ENCODE measurements at places on chromosomes 5 and 9. TPM values are rescaled to one million over a fixed set of nuclear protein-coding genes. Genes with fewer than 3 reads are reported as not detected.

Gene SLC27A6
- total RNA-seq = not detected

Gene SLCO6A1
- total RNA-seq = not detected

Gene ALDH1B1
- total RNA-seq = 34.2 TPM

Gene GABRA6
- not detected for total RNA-seq

Gene DRD1
- total RNA-seq = 1.0 TPM

Gene IFNK
- total RNA-seq = not detected

Gene STPG3
- total RNA-seq = 0.26 TPM

Gene GNPDA1
- total RNA-seq = 99.9 TPM

Gene TSSK1B
- not detected for total RNA-seq

Gene C9orf152
- total RNA-seq = 0.10 TPM

Gene RETREG1
- 0.74 TPM for total RNA-seq

Gene TTC1
- total RNA-seq = 67.6 TPM

Gene PCDHA7
- total RNA-seq = 0.15 TPM

Measured in Panc1 (cell line).